Stomach (tissue), 19 donors: ENCODE measurements at places on chromosomes 3 and 15.

GRCh38 chr3:110686701-110687100, 384.9 kb upstream of the NECTIN3 start:
- no peak overlapping the region for H3K27ac ChIP-seq
- H3K4me3 ChIP-seq = no peak overlapping the region
- no peaks in the 10 kb centered on the region for H3K4me1 ChIP-seq
- H3K27me3 ChIP-seq = no peaks in the 10 kb centered on the region

GRCh38 chr3:126424751-126425150, 30.0 kb downstream of the CFAP100 start:
- no peaks in the 10 kb centered on the region for H3K36me3 ChIP-seq
- H3K4me3 ChIP-seq = no peak overlapping the region
- H3K27me3 ChIP-seq = no peaks in the 10 kb centered on the region
- no peaks in the 10 kb centered on the region for H3K4me1 ChIP-seq
- no peak overlapping the region for H3K27ac ChIP-seq

- no peaks in the 10 kb centered on the region for H3K36me3 ChIP-seq
- no peak for DNase-seq
- H3K27me3 ChIP-seq = no peaks in the 10 kb centered on the region
- no peak overlapping the region for H3K4me3 ChIP-seq
These were observed 7.9 kb upstream of the DOCK3 start for GRCh38 chr3:50666837-50667236.

- no peaks in the 10 kb centered on the region for H3K4me1 ChIP-seq
- no peak for DNase-seq
- no peak overlapping the region for H3K4me3 ChIP-seq
- no peaks in the 10 kb centered on the region for H3K36me3 ChIP-seq
These were observed 95.1 kb upstream of the ZBED2 start for GRCh38 chr3:111690242-111690641.

DNA sequence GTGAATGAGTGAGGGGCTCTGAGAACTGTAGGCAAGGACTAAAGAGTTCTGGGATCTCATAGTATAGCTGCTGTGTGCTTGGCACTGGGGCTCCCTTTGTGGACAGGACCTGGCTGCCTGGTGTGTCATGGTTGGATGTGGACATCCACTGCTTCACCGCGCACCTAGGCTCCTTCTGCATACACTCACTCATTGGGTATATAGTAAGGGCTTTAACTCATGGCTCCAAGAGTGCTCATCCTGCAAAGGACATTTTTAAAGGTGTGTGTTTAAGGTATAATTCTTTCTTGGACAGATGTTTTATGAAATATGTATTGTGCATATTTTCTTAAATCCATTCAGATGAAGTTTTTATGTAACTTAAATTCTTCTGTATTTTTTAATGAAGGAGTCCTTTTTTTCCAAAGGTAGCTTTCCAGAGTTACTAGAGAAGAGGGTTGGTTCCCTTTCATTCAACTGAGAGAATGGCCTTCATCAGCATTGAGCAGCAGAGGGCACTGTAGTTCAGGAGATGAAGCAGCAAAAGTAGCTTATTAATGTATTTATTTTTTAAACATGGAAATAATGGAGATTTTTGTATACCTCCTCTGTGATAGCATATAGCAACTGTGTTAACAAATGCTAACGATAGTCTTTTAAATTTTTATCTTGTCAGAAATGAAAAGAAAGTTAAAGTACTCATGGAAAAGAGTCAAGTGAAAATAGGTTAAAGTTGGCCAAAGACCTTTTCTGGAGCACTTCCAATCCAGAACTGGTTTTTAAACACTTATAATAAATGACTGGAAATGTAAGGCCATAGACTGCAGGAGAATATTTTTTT, 25.2 kb downstream of the OXNAD1 start:
- peak overlapping the region; percentile 1 for H3K4me3 ChIP-seq
- no peaks in the 10 kb centered on the region for H3K27me3 ChIP-seq
- peak; percentile 33 for DNase-seq
- peaks cover 29% of the 10 kb centered on the region for H3K36me3 ChIP-seq

- H3K36me3 ChIP-seq = no peaks in the 10 kb centered on the region
- no peak overlapping the region for H3K27ac ChIP-seq
- DNase-seq = no peak
- H3K27me3 ChIP-seq = no peaks in the 10 kb centered on the region
These were observed 20.4 kb downstream of the NUDT16 start for GRCh38 chr3:131401978-131402377.

GRCh38 chr3:11236588-11237461, 35.4 kb upstream of the ATG7 start:
- H3K4me1 ChIP-seq = no peaks in the 10 kb centered on the region
- no peak overlapping the region for H3K27ac ChIP-seq
- DNase-seq = peak; percentile 80
- no peaks in the 10 kb centered on the region for H3K36me3 ChIP-seq

DNA sequence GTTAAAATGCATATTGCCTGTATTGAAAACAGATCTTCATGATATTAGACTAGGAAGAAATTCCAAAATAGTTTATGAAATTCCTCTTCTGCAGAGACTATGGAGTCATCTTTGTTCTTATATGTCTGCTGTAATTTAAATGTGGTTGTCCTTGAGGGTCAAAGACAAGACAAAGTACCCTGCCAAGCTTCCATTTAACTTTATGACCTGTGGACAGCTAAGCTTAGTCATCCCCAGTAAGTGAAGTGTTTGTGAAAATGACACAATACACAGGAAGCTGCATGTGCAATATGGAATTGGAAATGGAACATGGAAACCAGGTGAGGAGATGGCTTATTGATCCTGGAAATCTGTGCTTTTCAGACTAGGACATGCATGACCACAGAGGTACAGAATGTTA, 68.5 kb upstream of the GBE1 start:
- no peak overlapping the region for H3K4me3 ChIP-seq
- H3K27ac ChIP-seq = no peak overlapping the region
- no peaks in the 10 kb centered on the region for H3K36me3 ChIP-seq

DNA sequence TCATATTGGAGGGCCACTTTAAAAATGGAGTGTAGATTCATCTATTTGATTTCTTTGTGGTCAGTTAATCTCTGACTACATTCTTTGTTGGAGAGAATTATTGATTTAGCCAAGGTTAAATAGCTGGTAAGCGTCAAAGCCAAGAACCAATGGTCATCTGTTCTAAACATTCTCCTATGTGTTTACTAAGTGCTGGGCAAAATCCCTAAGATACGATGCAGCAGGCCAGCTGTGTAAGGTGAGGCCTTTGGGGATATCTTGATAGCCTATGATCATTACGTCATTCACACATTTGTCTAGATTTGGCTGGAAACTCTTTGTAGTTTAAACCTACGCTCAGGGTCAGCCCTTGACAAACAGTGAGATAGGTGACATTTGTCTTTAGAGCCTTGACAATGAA, 236.2 kb downstream of the NR1D2 start:
- peaks cover 18% of the 10 kb centered on the region for H3K4me1 ChIP-seq
- no peaks in the 10 kb centered on the region for H3K36me3 ChIP-seq
- no peak overlapping the region for H3K4me3 ChIP-seq
- no peak for DNase-seq
- H3K27me3 ChIP-seq = no peaks in the 10 kb centered on the region

- H3K4me3 ChIP-seq = no peak overlapping the region
- no peak for DNase-seq
- no peaks in the 10 kb centered on the region for H3K4me1 ChIP-seq
These were observed 52.3 kb downstream of the CHD2 start for GRCh38 chr15:92952458-92952850.

- peak overlapping the region; percentile 80 for H3K27ac ChIP-seq
- DNase-seq = no peak
- H3K36me3 ChIP-seq = no peaks in the 10 kb centered on the region
- peaks cover 16% of the 10 kb centered on the region for H3K27me3 ChIP-seq
These were observed 964 bp downstream of the NRROS start for GRCh38 chr3:196640297-196641018.

GRCh38 chr3:127413871-127414270, 126.0 kb upstream of the PRR20G start:
- H3K4me1 ChIP-seq = no peaks in the 10 kb centered on the region
- H3K27me3 ChIP-seq = peaks cover 65% of the 10 kb centered on the region
- DNase-seq = no peak
- H3K27ac ChIP-seq = no peak overlapping the region

- peaks cover 7% of the 10 kb centered on the region for H3K27me3 ChIP-seq
- peaks cover 10% of the 10 kb centered on the region for H3K4me1 ChIP-seq
- no peaks in the 10 kb centered on the region for H3K36me3 ChIP-seq
- H3K4me3 ChIP-seq = no peak overlapping the region
- peak; percentile 62 for DNase-seq
These were observed 9.2 kb upstream of the SLC6A1 start for GRCh38 chr3:10983219-10983916.

DNA sequence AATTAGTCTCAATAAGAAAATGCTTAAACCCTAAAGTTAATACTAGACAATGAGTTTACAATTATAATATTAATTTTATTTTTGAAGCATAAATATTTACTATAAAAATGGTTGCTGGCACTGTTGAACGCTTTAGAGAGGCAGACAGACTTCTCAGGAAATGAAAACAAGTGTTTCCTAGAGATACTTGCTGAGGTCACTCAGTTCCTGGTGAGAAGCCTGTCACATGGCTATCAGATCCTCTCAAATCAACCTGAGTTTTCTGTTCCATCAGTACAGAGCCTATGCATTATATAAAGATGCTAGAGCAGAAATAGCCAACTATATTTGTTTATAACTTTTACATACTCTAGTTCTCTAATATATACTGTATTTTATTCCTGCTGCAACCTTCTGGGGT, 109.2 kb downstream of the MYO5A start:
- no peaks in the 10 kb centered on the region for H3K27me3 ChIP-seq
- no peak for DNase-seq
- H3K27ac ChIP-seq = no peak overlapping the region
- no peaks in the 10 kb centered on the region for H3K36me3 ChIP-seq
- no peaks in the 10 kb centered on the region for H3K4me1 ChIP-seq
- no peak overlapping the region for H3K4me3 ChIP-seq

DNA sequence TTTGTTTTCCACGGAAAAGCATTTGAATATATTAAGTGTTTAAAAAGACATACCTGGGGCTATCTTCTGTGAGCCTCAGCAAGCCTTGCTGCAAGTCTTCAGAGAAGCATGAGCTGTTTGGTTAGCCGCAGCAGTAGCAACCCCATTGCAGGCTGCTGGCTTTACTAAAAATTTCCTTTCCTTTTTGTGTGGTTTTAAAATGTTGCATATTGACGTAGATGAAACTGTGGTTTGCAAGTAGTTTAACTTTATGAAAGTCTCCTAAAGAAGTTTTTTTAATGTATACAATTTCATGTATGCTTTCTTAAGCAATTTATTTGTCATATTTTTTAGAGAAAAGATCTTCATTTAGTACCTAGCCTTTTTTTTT, at the start of gene GPR171:
Gene GPR171 (minus strand): TSS at position 166 of the 370 bp plus-strand sequence. CDS start 3,830 bp downstream, outside the sequence.
- no peaks in the 10 kb centered on the region for H3K4me1 ChIP-seq
- peak within 1 kb of the TSS; percentile 21 for H3K4me3 ChIP-seq
- no peaks in the 10 kb centered on the region for H3K27me3 ChIP-seq
- no peaks in the 10 kb centered on the region for H3K36me3 ChIP-seq

GRCh38 chr15:61764981-61765380, 295.3 kb downstream of the VPS13C start:
- no peak overlapping the region for H3K4me3 ChIP-seq
- no peak for DNase-seq
- H3K27ac ChIP-seq = no peak overlapping the region
- H3K36me3 ChIP-seq = no peaks in the 10 kb centered on the region
- H3K4me1 ChIP-seq = no peaks in the 10 kb centered on the region

GRCh38 chr15:60557191-60557618, 78.3 kb upstream of the ICE2 start:
- H3K27ac ChIP-seq = no peak overlapping the region
- no peak overlapping the region for H3K4me3 ChIP-seq
- no peaks in the 10 kb centered on the region for H3K27me3 ChIP-seq
- H3K4me1 ChIP-seq = no peaks in the 10 kb centered on the region
- peak; percentile 34 for DNase-seq

GRCh38 chr15:52505151-52505550, 23.5 kb downstream of the MYO5A start:
- no peaks in the 10 kb centered on the region for H3K36me3 ChIP-seq
- H3K4me1 ChIP-seq = peaks cover 7% of the 10 kb centered on the region
- no peak for DNase-seq
- H3K27ac ChIP-seq = no peak overlapping the region
- no peaks in the 10 kb centered on the region for H3K27me3 ChIP-seq

DNA sequence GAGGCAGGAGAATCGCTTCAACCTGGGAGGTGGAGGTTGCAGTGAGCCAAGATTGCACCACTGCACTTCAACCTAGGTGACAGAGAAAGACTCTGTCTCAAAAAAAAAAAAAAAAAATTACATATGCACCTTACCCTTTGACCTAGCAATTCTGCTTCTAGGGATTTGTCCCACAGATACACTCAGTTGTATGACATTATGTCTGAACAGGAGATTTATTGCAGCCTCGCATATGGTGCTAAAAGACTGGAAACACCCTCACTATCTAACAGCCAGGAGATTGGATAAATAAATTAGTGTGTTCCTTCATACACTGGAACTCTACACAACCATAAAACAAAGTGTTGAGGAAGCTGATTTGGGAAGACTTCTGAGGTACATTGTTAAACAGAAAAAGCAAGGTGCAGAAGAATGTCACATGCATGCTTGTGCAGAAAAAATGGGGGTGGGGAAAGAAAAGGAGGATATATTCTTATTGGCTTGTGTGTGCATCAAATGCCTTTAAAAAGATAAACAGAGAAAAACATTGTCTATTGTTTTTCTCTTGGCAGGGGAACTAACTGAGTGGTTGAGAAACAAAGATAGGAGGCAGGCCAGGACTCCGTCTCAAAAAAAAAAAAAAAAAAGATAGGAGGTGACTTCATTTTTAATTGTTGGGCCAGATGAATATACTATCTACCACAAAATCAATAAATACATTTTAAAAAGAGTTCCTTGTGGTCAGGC, 30.9 kb downstream of the PPCDC start:
- peaks cover 9% of the 10 kb centered on the region for H3K36me3 ChIP-seq
- no peaks in the 10 kb centered on the region for H3K27me3 ChIP-seq
- H3K4me3 ChIP-seq = no peak overlapping the region

- peak overlapping the region; percentile 82 for H3K27ac ChIP-seq
- DNase-seq = no peak
- H3K4me1 ChIP-seq = no peaks in the 10 kb centered on the region
- H3K36me3 ChIP-seq = no peaks in the 10 kb centered on the region
- H3K4me3 ChIP-seq = peak overlapping the region; percentile 52
These were observed 148 bp downstream of the RBMS3 start for GRCh38 chr3:29281094-29281343.

DNA sequence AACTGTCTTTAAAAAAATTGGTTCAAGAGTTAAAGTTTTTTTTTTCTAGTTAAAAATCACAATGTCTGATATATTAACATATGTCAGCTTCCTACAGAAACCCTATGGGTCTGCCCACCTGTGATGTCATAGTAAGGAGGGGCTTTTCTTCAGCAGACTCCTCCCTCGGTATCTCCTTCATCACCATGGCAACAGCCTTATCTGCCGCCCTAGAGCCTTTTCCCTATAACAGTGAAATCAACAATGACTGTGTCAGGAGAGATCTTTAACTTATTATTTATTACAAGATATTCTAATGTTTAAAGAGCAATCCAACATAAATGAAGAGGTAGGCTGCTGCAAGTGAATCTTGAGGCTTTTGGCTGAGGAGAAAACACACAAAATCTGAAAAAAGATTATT, 138.7 kb downstream of the PEX5L start:
- H3K4me3 ChIP-seq = no peak overlapping the region
- no peaks in the 10 kb centered on the region for H3K36me3 ChIP-seq
- peak; percentile 77 for DNase-seq

- H3K4me1 ChIP-seq = no peaks in the 10 kb centered on the region
- no peak for DNase-seq
- H3K27me3 ChIP-seq = no peaks in the 10 kb centered on the region
- no peak overlapping the region for H3K4me3 ChIP-seq
These were observed 92.3 kb downstream of the RAP2B start for GRCh38 chr3:153254361-153254760.
